ENCODE measurements at places on chromosomes 12 and 14. TPM values are rescaled to one million over a fixed set of nuclear protein-coding genes. Genes with fewer than 3 reads are reported as not detected.

DNA sequence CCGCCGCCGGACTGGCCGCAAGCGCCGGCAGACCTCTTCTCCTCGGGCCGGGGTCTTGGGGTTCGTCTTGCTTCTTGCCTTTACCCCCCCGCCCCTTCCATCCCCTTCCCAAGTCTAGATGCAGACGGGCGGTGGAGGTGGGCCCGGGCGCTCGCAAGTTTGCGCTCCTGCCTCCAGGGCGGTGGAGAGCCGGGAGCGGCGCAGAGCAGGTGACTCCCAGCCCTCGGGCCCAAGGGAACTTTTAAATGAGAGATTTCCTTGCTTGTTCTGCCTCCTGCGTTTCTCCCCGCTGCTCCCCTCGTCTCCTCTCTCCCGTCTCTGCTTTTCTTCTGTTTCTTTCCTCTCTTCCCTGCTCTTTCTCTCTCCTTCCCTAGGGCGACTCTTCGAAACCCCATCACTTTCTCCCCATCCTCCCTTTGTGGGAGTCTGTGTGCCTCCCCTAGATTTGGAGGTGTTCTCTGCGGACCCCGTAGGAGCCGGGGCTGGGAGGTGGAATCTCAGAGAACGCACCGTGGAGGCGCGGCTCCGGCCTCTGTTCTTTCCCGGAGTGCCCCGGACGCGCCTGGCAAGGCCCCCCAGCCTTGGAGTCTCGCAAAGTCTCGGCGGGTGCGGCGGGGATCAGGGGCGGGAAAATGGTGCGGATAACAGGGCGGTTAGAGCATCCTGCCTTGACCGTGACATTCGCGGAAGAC, 114.7 kb upstream of the MYL2 start:
- DNase-seq: no peak
- peak overlapping the region; percentile 58 for H3K4me3 ChIP-seq
- peaks cover 10% of the 10 kb centered on the region for H3K4me1 ChIP-seq
- H3K36me3 ChIP-seq: no peaks in the 10 kb centered on the region
- peaks cover 77% of the 10 kb centered on the region for H3K27me3 ChIP-seq

MIPOL1 gene
- not detected for total RNA-seq

MFAP5 gene
- total RNA-seq: not detected

DNA sequence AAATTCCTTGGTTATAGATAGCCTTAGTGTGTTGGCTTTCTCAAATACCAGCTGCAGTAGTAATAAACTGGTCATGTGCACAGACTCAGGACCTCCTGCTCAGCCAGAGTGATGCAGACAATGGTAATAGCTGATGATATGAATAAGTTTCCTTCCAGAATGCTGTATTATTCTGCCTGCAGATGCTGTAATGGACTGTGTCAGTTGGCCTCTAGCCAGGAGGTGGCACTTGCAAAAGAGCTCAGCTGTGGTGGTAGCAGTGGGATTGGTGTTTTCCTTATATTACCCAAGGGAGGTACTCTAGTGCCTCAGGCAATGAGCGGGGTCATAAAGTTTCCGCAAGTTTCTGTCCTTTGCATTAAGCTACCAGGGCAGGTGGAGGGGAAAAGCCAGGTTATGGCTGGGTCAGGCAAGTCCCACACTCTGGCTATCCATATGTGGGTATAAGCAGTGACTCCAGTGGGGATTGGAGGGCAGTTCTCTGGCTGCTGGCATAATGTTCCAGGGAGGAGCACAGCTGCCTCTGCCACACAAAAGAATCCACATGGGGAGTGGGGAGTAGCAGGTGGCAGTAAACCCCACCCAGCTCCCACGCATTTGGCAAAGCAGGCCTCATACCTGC, 14.0 kb upstream of the MUCL1 start:
- H3K27me3 ChIP-seq: no peaks in the 10 kb centered on the region
- H3K36me3 ChIP-seq: no peaks in the 10 kb centered on the region
- no peak overlapping the region for H3K4me3 ChIP-seq

DNA sequence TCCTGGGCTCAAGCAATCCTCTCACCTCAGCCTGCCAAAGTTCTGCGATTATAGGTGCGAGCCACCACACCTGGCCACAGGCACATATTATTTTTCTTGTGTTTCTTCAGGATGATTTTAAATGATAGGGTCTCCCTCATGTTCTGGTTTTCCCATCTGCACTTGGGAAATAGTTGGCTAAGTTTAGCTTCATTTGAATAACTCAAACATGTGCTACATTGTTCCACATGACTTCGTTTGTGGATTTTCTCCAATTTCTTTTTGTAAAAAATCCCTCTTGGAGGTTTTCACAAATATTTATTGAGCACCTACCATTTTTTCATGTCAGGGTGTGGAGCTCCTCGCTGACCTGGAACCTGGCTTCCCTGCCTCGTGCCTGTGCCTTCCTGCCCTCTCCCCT, 55.2 kb upstream of the GNPNAT1 start:
- no peaks in the 10 kb centered on the region for H3K36me3 ChIP-seq
- H3K4me3 ChIP-seq: no peak overlapping the region
- no peak for DNase-seq
- peaks cover 10% of the 10 kb centered on the region for H3K27me3 ChIP-seq

LRRC10 gene
- total RNA-seq: not detected

ASPG gene
- total RNA-seq: not detected

- no peaks in the 10 kb centered on the region for H3K4me1 ChIP-seq
- DNase-seq: no peak
- H3K27me3 ChIP-seq: peaks cover 4% of the 10 kb centered on the region
- no peaks in the 10 kb centered on the region for H3K36me3 ChIP-seq
- H3K4me3 ChIP-seq: no peak overlapping the region
Observed at GRCh38 chr12:526089-526488, 66.3 kb downstream of the B4GALNT3 start.

DNA sequence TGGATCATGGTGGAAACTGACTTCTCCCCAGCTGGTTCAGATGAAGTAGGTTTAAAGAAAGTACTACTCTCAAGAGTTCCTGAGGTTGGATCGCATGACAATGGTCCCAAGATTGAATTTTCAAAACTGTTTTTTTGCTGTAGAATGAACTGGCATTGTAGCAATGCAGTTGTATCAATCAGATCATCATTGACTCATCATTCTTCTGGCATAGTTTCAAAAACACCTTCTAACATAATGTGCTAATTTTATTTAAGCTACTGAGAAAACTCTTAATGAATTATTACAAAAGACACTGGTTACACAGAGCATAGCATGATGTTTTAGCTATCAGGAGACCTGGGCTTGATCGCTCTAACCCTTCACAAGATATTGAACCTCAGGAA, 384.5 kb upstream of the DCN start:
- H3K4me1 ChIP-seq: peaks cover 11% of the 10 kb centered on the region
- H3K27ac ChIP-seq: no peak overlapping the region
- no peak for DNase-seq
- peaks cover 6% of the 10 kb centered on the region for H3K36me3 ChIP-seq

LTBR gene
- 0.64 TPM for total RNA-seq

DNA sequence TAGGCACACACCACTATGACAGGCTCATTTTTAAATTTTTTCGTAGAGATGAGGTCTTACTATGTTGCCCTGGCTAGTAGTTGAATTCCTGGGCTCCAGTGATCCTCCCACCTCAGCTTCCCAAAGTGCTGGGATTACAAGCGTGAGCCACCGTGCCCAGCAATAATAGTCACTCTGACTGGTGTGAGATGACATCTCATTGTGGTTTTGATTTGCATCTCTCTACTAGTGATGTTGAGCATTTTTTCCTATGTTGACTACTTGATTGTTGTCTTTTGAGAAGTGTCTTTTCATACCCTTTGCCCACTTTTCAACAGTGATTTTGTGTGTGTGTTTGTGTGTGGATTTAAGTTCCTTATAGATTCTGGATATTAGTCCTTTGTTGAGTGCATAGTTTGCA, 26.3 kb downstream of the ATP2A2 start:
- peaks cover 39% of the 10 kb centered on the region for H3K4me1 ChIP-seq
- DNase-seq: no peak
- H3K27me3 ChIP-seq: no peaks in the 10 kb centered on the region
- no peak overlapping the region for H3K4me3 ChIP-seq
- peaks cover 29% of the 10 kb centered on the region for H3K36me3 ChIP-seq

DNA sequence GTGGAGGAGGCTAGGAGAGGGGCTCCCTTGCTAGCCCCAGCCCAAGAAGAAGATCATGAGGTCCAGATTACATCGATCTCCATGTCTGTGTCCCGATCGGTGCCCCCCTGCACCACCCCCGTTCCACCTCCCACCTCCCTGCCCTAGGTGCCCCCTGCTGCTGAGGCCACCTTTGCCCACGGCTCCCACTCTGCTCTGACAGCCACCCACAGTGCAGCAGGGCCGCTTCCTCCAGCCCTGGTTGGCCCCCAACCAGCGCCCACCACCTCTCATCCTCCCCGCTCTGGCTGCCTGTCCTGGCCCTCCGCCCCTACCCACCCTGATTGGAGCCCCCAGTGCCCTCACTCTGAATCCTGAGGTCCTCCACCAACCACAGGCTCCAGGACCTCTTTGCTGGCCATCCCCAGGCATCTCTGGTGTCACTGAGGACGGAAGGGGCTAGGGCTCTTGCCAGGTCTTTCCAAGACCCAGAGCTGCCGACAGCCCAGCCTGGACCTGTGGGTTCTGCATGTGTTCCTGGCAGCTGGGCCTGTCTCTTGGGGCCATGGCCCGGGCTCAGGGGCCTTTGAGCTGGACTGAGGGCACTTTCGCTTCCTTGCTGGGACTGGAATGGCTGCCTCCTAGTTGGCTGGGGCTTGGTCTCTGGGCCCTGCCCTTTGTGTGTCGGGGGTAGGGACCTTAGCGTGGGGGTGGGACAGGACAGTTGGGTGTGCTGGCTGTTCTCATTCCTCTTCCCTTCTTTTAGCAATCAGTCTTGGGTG, 7.2 kb upstream of the PLXNC1 start:
- no peak for DNase-seq
- peaks cover 19% of the 10 kb centered on the region for H3K27me3 ChIP-seq
- peaks cover 8% of the 10 kb centered on the region for H3K4me1 ChIP-seq

- H3K4me1 ChIP-seq: no peaks in the 10 kb centered on the region
- H3K4me3 ChIP-seq: no peak overlapping the region
- no peak overlapping the region for H3K27ac ChIP-seq
- DNase-seq: no peak
- H3K27me3 ChIP-seq: no peaks in the 10 kb centered on the region
- no peaks in the 10 kb centered on the region for H3K36me3 ChIP-seq
Observed at GRCh38 chr14:36424478-36425102, 95.4 kb downstream of the NKX2-1 start.

GRCh38 chr14:79552778-79553177, 658.5 kb downstream of the DIO2 start:
- no peak overlapping the region for H3K27ac ChIP-seq
- H3K27me3 ChIP-seq: no peaks in the 10 kb centered on the region
- H3K4me1 ChIP-seq: no peaks in the 10 kb centered on the region
- no peaks in the 10 kb centered on the region for H3K36me3 ChIP-seq

DNA sequence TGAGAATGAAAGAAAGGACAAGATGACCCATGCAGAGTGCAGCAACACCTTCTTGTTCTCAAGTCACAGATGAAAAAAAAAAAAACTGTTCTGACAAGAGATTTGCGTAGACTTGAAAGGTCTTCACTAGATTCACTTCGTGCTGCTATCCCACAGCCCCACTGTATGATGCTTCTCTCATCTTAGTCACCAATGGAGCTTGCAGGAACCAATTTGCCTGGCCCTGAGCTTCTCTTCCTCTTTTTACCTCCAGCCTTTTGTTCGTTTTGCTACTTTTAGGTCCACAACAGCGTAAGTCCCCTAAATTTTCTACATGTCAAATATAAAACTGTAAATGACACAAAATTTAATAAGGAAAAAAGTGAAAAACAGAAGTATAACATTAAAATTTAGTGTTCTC, 107.9 kb upstream of the NAP1L1 start:
- no peaks in the 10 kb centered on the region for H3K4me1 ChIP-seq
- H3K4me3 ChIP-seq: no peak overlapping the region
- no peaks in the 10 kb centered on the region for H3K36me3 ChIP-seq
- H3K27me3 ChIP-seq: peaks cover 13% of the 10 kb centered on the region

IFI27L2 gene
- 33.5 TPM for total RNA-seq

ABCD2 gene
- 7.8 TPM for total RNA-seq

DCTN2 gene
- total RNA-seq: 83.5 TPM

TPPP2 gene
- not detected for total RNA-seq

DNA sequence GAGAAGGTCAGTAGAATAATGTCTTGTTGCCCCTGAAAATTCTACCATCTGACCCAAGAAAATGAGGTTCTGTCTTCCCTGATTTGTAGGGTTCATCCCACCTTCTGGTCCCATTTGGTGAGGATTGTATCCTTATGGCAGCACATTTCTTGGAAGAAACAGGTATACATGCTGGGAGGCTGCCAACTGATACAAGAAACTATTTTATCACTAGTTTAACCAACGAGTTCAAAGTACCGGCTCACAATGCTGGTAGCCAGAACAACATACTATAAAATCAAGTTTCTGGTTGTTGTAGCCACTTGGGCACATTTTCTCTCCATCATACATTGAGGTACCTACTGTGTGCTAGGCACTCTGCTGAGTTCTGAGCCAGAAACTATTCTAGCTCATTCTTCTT, 7.1 kb upstream of the KCNH3 start:
- no peaks in the 10 kb centered on the region for H3K4me1 ChIP-seq
- no peak overlapping the region for H3K4me3 ChIP-seq
- no peaks in the 10 kb centered on the region for H3K36me3 ChIP-seq
- no peak overlapping the region for H3K27ac ChIP-seq
- no peak for DNase-seq
- H3K27me3 ChIP-seq: peaks cover 13% of the 10 kb centered on the region

GRCh38 chr14:72891666-72892102, 2.2 kb downstream of the DPF3 start:
- peaks cover 48% of the 10 kb centered on the region for H3K27me3 ChIP-seq
- peak overlapping the region; percentile 95 for H3K4me3 ChIP-seq

- peak; percentile 27 for DNase-seq
- peaks cover 65% of the 10 kb centered on the region for H3K4me1 ChIP-seq
- peak overlapping the region; percentile 50 for H3K4me3 ChIP-seq
- peaks cover 5% of the 10 kb centered on the region for H3K36me3 ChIP-seq
- no peaks in the 10 kb centered on the region for H3K27me3 ChIP-seq
- peak overlapping the region; percentile 94 for H3K27ac ChIP-seq
Observed at GRCh38 chr14:71399057-71399487, 491.8 kb downstream of the PCNX1 start.

DNA sequence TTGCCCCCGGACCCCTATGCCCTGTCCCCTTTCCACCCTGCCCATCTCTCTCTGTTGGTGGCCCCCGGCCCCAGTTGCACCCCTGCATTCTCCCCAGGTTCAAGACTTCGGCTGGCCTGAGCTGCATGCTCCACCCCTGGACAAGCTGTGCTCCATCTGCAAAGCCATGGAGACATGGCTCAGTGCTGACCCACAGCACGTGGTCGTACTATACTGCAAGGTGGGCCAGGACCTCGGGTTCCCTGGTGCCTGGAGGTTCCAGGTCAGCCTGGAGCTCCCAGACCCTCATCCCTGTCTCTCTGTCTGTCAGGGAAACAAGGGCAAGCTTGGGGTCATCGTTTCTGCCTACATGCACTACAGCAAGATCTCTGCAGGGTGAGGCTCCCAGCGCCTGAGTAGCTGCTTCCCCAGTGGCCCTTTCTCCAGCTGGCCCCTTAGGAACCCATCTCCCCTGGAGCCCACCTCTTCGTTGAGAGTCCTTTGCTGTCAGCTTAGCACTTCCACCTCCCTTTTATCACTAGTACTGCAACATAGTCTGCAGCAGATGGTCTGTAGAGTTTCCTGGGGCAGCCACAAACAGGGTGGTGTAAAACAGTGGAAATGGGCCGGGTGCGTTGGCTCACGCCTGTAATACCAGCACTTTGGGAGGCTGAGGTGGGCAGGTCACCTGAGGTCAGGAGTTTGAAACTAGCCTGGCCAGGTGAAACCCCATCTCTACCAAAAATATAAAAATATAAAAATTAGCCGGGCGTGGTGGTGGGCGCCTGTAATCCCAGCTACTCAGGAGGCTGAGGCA, 5.8 kb downstream of the TNS2 start:
- H3K27me3 ChIP-seq: no peaks in the 10 kb centered on the region
- peaks cover 15% of the 10 kb centered on the region for H3K4me1 ChIP-seq
- peak overlapping the region; percentile 63 for H3K4me3 ChIP-seq
- no peaks in the 10 kb centered on the region for H3K36me3 ChIP-seq
- no peak for DNase-seq
- H3K27ac ChIP-seq: no peak overlapping the region

AHNAK2 gene
- total RNA-seq: 0.02 TPM
